ENCODE measurements at places on chromosomes 13 and 19.

DNA sequence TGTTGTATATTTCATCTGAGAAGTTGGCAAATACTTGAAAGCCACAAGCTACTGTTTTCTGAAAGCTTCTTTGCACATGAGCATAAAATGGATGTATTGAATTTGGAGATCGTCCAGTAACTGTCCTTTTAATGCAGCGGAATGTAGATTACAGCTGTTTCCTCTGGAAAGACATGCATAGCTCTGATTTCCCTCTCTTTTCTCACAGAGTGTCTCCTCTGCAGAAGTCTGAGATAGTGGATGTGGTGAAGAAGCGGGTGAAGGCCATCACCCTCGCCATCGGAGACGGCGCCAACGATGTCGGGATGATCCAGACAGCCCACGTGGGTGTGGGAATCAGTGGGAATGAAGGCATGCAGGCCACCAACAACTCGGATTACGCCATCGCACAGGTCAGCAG, 283.0 kb downstream of the SHISA2 start:
- DNase-seq: no peak

DNA sequence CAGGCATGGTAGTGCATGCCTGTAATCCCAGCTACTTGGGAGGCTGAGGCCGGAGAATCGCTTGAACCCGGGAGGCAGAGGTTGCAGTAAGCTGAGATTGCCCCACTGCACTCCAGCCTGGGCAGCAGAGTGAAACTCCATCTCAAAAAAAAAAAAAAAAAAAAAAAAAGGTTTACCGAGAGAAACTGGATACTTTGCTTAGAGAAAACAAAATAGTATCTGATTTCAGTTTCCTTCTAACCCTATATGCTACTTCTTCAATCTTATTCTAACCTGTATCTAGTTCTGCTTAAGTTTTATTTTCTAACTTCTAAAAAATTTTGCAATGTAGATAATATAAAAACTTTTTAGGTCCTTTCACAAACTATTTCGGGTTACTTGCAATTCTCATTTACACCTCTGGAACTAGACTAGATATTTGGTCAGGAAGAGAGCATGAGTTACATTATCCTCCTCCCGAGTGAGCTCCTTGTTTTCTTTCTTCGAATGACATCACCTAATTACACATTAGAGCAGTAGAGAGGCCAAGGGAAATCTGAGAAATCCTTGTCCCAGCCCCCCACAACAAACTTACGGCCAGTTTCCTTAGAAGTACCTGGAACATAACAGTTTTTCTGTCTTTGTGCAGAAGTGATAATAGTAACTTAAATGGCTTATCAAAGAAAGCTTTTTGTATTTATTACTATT, 128.9 kb downstream of the B3GLCT start:
- DNase-seq: no peak

GRCh38 chr19:3278294-3278693, 53.8 kb downstream of the CELF5 start:
- no peak for DNase-seq

DNA sequence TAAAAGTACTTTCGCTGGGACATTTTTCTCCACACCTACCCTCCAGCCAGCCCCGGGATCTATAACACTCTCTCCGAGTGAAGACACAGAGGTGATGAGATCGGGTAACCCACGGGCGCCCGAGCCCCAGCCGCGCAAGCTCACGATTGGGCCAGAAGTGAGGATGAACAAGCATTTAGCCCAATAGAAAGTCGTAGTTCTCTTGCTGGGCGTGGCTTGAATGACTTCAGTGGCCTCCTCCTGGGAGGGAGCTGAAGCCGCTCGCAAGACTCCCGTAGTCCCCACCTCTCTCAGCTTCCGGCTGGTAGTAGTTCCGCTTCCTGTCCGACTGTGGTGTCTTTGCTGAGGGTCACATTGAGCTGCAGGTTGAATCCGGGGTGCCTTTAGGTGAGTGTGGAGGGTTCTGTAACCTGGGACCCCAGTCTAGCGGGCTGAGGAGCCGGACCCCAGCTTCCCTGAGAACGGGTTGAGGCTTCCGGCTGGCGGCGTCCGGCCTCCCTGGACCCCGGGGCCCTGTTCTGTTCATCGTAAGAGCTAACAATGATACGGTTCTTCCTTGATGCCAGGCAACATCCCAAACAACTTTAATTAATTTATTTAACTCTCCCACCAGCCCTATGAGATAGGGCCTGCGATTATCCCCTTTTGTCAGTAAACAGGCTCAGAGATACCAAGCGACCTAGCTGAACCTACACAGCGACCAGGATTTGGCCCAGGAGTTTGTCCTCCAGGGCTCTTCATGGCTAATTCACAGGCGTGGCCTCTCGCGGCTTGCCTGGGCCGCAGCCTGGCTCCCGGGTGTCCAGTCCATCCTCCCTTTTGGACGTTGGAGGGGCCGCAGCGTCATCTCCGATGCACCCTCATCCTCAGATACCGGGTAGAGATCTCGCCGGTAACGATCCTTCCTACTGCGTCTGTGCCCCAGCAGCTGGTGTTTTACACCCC, at the start of gene COX6B1:
Gene COX6B1 (plus strand): TSS at position 307 of the 945 bp plus-strand sequence. CDS start 2,921 bp downstream, outside the sequence.
- peak; percentile 79 for DNase-seq

- no peak for DNase-seq
These were observed 277.6 kb upstream of the DACH1 start for GRCh38 chr13:72144636-72145035.

DNA sequence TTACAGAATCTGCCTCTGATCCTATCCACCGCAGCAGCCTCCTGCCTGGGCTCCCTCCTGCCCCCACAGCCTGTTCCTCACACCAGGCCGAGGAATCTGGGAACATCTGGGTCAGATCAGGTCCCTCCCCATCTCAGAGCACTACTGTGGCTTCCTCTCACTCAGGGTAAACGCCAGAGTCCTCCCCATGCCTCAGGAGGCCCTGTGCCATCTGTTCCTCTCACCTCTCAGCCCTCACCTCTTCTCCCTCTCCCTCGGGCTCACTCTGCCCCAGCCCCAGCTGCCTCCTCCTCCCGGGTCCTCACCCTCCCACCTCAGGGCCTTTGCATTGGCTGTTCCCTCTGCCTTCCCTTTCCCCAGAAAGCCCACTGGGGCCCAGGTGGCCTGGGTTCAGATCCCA, 18.2 kb downstream of the FCGBP start:
- no peak for DNase-seq

- no peak for DNase-seq
These were observed 8.2 kb downstream of the NFIC start for GRCh38 chr19:3374369-3375112.

Data from neural crest cell (in vitro differentiated cells).